Right ventricle myocardium superior (tissue), 1 donor: ENCODE measurements at places on chromosomes 4 and X. TPM values are rescaled to one million over a fixed set of nuclear protein-coding genes. Genes with fewer than 3 reads are reported as not detected.

DNA sequence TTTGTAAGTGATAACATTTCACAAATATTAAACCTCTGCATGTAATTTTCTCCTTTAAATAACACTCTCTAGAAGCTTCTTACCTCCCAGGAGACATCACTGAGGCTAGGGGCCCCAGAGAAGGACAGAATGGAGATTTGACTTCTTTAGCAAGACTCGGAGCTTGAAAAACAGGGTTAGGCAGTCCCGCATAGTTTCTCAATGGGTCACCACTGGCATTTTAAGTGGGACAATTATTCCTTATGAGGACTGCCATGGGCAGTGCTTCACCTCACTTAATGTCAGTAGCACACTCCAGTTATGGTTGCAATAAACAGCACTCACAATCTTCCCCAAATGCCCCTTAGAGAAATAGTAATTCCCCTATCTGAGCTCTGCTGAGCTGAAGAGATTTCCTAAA is 66.7 kb upstream of the NOCT start:
- DNase-seq, result no peak

DNA sequence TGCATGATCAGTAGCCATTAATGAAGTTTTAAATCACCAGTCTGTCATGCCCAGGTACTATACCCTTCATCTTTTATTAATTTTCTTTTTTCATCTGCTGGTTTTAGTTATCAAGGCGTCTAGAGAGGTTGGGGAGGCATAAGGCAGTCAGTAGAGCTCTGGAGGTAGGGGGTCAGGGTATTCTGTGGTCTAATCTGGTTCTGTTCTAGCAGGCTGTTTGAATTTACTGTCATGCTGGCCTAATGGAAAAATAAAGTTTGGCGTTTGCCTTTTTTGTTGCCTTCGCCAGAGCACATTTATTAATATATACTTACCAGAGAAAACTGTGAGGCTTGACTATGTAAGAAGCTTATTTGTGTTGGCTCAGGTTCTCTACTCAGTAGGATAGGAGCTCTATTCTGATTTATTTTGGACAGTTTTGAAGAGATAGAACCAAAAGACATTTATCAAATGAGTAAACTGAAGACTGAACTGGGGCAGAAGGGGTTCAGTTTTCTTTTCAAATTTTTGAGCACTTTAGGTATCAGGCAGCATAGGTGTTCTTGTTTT is 46.9 kb downstream of the TMEM131L start:
- DNase-seq, result no peak

DNA sequence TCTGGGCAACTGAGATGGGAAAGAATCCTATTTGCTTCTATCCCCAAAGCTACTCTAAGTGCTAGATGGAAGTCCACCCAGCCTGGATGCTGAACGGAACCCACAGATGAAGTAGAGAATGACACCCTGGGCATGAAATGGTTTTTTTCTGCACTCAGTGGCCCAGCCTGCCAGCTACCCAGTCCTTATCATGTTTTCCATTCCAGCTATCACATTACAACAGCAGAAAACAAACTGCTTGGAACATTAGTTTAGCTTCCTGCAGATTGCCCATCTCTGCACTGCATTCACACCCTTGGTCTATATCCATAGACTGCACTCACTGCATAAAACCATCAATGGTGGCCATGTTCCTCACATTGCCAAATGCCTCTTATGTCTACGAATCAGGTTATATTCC is 79.1 kb downstream of the NYX start:
- no peak for DNase-seq

ETDB gene
- total RNA-seq, result not detected

GRCh38 chr4:113959539-113959937 is 19.9 kb downstream of the ARSJ start:
- no peak for DNase-seq

GRCh38 chr4:52645300-52645699 is 13.8 kb downstream of the USP46 start:
- DNase-seq, result no peak

RASSF6 gene
- total RNA-seq, result not detected

GRCh38 chr4:1812720-1813119 is 19.6 kb downstream of the FGFR3 start:
- DNase-seq, result no peak

TECRL gene
- 1,034 TPM for total RNA-seq

DNA sequence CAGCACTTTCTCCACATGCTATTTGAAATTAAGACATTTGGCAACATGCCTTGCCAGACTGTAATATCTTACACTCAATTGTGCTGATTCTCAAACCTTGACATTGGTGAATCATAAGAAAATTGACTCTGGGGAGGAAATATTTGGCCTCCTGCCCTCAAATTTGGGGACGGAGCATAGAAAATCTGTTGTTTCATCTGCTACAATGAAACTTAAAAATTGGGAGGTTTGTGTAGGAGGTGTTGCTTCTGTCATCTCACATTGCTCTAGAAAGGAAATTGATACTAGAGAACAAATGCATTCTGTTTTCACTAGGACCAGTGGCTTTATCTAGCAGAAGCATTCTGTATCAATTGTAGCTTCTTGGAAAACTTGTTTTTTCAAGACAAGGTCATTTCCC is 5.3 kb downstream of the OCRL start:
- DNase-seq, result no peak

GRCh38 chr4:109390115-109390768 is 43.4 kb upstream of the SEC24B start:
- DNase-seq, result no peak

- DNase-seq, result no peak
Observed at GRCh38 chr4:140004922-140005627, 148.9 kb downstream of the MAML3 start.

DNA sequence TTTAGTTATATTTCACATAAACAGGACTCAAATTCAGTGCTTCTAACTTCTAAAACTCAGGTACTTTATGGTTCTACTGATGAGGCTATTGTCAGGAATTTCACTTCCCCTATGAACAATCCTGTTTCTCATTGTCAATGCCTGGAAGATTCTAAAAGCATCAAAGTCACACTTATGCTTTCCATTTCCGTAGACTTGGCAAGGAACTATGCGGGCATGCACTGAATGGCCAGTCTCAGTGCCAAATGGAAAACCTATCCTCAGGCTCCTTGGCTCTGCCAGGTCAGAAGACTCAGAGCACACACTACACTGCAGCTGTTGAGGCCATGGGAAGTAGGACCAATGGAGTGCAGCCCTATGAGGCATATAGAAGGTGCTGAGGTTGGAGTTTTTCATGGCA is 97.0 kb upstream of the PTPN13 start:
- no peak for DNase-seq

FSTL5 gene
- total RNA-seq, result not detected

GRCh38 chrX:134541906-134542305 is 81.9 kb downstream of the HPRT1 start:
- DNase-seq, result no peak

FHIP1A gene
- 16.8 TPM for total RNA-seq

GRCh38 chr4:157271166-157271869 is 50.8 kb downstream of the GRIA2 start:
- DNase-seq, result no peak

IL21 gene
- total RNA-seq, result not detected

- no peak for DNase-seq
Observed at GRCh38 chrX:101409043-101409442, 1.0 kb downstream of the HNRNPH2 start.

GRCh38 chr4:89836031-89836745 is 773 bp downstream of the SNCA start:
- DNase-seq, result no peak

MAGEC2 gene
- total RNA-seq, result not detected

- no peak for DNase-seq
Observed at GRCh38 chrX:46298821-46299220, 246.4 kb downstream of the ZNF674 start.

SPANXN4 gene
- not detected for total RNA-seq

CXorf65 gene
- not detected for total RNA-seq

PGAM4 gene
- not detected for total RNA-seq

MAP3K15 gene
- not detected for total RNA-seq

- DNase-seq, result no peak
Observed at GRCh38 chrX:30005813-30006212, 209.6 kb upstream of the MAGEB2 start.

DNA sequence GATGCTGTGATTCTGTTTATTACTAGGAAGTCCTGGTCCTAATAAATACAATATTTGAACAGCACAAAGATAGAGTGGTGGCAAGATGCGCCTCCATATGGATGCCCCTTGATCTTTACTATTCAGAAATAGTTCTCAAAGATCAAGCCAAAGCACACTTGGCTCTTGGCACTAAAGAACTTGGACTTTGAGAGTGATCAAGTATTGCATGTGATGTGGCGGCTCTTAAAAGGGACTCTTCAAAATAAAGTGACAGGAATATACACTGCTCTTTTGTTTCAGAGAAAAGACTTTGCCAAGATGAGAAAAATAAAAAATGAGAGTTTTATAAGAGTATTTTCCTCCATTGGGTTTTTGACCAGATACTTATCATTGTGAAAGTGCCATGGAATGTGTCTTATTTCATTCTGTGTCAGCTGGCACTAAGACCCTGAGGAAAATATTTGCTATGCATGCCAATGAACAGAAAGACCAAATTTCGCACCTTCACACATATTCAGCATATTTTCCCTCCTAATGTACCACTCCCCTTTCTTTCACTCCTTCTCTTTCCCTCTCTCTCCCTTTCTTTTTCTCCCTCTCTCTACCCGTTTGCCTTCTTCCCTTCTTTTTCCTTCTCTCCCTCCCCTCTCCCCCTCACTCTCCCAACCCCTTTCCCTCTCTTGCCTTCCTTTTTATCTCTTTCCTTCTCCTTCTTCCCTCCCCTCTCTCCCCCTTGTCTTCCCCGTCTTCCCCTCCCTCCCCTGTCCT is 35.1 kb downstream of the ARHGAP24 start:
- no peak for DNase-seq

DNA sequence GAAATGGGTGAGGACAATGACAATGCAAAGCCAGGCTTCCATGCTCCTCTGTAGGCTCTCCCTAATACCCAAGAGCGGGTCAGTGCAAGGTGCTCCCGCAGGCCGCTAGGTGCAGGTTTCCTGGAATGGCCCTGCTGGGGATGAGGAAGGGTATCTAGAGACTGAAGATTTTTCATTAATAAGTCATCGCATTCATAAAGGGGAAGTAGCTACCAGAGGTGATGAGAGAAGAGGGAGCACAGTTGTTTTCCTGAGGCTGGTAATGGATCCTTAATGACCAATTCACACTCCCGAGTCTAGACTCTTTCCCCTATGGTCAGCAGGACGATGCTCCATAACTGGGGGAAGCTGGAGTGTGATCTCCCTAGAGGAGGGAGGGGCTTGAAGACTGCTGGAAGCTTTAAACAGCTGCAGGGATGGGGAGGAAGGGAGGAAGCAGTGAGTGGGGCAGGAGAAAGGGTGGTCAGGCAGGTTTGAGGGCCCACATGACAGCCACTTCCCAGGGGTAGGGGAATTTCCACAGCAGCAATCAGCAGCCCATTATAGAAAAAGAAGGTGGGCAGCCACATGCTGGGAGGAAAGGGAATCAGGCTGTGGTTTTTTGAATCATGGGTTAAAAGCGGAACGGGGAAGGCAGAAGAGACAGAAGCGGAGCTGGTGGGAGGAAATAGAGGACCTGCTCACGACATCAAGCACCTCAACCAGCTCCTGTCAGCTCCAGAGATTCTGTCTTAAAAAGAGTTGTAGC is 10.2 kb upstream of the ATP6AP2 start:
- no peak for DNase-seq

ZCCHC12 gene
- not detected for total RNA-seq

VSIG4 gene
- 56.6 TPM for total RNA-seq
